ENCODE measurements at places on chromosomes 5 and 9.

- no peak for DNase-seq
These were observed 709.3 kb upstream of the RGMB start for GRCh38 chr5:98064118-98064685.

DNA sequence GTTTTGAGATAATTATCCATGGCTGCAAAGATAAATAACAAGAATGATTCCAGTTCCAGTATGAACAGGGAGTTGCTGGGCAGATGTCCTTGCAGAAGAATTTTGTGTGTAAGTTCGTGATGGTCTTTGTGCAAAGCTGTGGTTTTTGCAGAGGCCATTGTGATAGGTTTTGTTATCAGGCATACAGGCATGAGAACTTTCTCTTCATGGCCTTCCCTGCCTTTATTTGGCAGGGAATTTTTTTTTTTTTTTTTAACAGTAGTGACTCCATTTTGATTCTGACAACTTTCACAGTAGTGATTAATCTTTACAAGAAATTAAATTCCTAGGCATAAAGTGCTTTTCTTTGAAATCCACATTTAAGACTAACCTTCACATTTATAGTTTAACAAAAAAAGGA is 1999.5 kb upstream of the CDH6 start:
- DNase-seq: no peak

GRCh38 chr9:84152204-84152603 is 171.6 kb downstream of the RMI1 start:
- DNase-seq: no peak

- DNase-seq: no peak
These were observed 2.6 kb downstream of the PDLIM4 start for GRCh38 chr5:132260051-132260450.
